ENCODE measurements at places on chromosomes 13 and 19. TPM values are rescaled to one million over a fixed set of nuclear protein-coding genes. Genes with fewer than 3 reads are reported as not detected.

CLEC17A gene
- 0.08 TPM for polyA plus RNA-seq

PLVAP gene
- 55.0 TPM for polyA plus RNA-seq

CACNA1A gene
- polyA plus RNA-seq = 0.27 TPM

SGTA gene
- polyA plus RNA-seq = 55.7 TPM

DIRAS1 gene
- 0.73 TPM for polyA plus RNA-seq
